EH (cell line): ENCODE measurements at places on chromosomes 7 and 10.

GRCh38 chr10:129968853-129969183, 4.7 kb upstream of the EBF3 start:
- peak; percentile 15 for DNase-seq

DNA sequence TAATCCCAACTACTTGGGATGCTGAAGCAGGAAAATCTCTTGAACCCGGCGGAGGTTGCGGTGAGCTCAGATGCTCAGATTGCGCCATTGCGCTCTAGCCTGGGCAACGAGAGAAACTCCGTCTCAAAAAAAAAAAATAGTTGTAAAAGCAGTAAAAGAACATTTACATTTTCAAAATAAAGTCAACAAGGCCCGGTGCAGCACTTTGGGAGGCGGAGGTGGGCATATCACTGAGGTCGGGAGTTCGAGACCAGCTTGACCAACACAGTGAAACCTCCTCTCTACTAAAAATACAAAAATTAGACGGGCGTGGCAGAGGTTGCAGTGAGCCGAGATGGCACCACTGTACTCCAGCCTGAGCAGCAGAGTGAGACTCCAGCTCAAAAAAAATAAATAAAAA, 4.0 kb downstream of the CCAR1 start:
- no peak for DNase-seq

- peak; percentile 9 for DNase-seq
Measured at GRCh38 chr10:19816411-19817230, at the start of gene PLXDC2. Gene PLXDC2, plus strand, starts transcription at chr10:19816432.

DNA sequence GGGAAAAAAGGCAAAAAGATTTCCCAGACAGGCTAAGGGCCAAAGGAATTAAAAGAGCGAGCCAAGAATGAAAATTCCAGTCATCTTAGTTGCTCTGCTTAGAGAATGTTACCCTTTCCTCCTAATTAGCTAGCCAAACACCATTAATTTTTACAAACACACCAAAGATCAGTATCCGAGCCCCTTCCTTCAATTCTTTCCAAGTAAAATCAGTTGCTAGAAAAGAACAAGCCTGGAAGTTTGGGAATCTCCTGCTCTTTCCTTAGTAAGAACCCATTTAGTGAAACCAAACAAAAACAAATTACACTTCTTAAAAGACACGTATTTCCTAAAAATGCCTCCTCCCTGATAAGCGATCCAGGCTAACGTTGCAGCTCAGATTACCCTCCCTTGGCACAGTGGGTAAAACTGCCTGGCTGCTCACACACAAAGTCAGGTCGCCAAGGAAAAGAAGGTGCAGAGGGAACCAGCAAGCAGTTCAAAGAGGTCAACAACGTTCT, 57.1 kb upstream of the ABLIM1 start:
- peak; percentile 86 for DNase-seq

GRCh38 chr10:49319206-49319605, 20.2 kb downstream of the C10orf71 start:
- DNase-seq, result no peak

DNA sequence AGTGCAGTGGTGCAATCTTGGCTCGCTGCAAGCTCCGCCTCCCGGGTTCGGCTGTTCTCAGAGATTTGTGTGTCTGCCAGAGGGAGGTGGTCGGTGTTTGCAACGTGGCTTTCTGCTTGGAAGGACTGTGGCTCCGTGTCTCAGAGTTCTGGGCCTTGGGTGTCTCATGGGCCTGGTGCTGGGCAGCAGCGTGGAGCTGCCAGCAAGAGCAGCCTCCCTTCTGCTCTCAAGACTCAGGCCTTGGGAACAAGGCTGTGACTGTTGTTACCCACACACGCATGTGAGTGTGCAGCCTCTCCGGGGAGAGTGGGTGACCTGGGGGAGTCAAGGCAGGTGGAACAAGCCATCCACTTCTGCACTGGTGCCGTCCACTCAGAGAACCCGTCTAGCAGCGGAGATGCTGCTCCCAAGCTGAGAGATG, 52.0 kb downstream of the VIPR2 start:
- DNase-seq, result no peak

GRCh38 chr7:140914083-140914482, 10.6 kb downstream of the BRAF start:
- peak; percentile 7 for DNase-seq

- DNase-seq, result no peak
Measured at GRCh38 chr7:142997456-142997989, 29.4 kb downstream of the OR9A2 start.

- no peak for DNase-seq
Measured at GRCh38 chr10:44968500-44969400, 9.1 kb downstream of the RASSF4 start.

DNA sequence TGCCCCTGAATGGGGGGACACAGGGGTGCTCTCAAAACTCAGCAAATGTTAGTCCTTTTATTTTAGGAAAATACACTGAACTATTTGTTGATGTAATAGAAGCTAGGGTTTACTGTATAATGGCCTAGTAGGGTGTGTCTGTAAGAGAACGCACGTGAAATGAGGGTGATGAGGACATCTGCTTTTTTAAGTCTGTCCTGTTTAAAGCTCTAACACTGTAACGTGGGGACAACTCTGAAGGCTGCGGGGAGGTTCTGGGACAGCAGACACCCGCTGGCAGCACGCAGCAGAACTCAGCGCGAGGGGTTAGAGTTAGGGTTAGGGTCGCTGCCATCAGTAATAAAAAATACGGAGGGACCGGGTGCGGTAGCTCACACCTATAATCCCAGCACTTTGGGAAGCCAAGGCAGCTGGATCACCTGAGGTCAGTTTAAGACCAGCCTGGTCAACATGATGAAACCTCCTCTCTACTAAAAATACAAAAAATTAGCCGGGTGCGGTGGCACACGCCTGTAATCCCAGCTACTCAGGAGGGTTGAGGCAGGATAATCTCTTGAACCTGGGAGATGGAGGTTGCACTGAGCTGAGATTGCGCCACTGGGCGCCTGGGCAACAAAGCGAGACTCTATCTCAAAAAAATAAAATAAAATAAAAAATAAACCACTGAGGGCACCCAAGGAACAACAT, 98.0 kb downstream of the CTBP2 start:
- no peak for DNase-seq

DNA sequence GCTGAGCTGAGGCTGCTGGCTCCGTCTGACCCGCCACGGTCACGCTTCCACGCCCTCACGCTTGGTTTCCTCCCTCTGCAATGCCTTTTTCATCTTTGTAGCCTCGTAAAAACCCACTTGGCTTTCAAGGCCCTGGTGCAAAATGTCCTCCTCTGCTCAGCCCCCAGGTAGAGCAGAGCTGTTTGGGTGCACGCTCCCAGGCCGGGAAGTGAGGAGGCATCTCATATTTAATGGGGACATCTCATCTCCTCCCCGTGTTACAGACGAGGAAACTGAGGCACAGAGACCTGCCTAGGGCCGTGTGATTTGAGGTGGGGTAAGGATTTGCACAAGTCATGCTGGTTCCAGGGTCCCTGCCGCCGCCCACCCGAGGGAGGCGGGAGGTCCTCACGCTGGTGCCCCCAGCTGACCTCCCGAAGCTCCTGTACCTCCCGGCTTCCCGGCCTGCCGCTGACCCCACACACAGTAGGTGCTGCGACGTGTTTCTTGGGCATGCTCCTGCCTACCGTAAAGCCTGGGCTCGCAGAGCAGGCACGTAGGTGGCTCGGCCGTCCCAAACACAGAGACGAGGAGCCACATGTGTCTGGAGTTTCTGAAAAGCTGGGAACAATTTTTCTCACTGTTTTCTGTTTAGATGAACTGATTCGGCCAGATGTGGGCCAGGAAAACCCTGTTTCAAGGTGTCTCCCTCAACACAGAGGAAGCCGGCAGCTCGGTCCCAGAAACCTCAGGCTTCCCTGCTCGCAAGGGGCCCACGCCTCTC, 11.5 kb downstream of the FOXL3 start:
- DNase-seq, result no peak

GRCh38 chr10:38174336-38174735, 80.2 kb downstream of the ZNF37A start:
- DNase-seq, result no peak

DNA sequence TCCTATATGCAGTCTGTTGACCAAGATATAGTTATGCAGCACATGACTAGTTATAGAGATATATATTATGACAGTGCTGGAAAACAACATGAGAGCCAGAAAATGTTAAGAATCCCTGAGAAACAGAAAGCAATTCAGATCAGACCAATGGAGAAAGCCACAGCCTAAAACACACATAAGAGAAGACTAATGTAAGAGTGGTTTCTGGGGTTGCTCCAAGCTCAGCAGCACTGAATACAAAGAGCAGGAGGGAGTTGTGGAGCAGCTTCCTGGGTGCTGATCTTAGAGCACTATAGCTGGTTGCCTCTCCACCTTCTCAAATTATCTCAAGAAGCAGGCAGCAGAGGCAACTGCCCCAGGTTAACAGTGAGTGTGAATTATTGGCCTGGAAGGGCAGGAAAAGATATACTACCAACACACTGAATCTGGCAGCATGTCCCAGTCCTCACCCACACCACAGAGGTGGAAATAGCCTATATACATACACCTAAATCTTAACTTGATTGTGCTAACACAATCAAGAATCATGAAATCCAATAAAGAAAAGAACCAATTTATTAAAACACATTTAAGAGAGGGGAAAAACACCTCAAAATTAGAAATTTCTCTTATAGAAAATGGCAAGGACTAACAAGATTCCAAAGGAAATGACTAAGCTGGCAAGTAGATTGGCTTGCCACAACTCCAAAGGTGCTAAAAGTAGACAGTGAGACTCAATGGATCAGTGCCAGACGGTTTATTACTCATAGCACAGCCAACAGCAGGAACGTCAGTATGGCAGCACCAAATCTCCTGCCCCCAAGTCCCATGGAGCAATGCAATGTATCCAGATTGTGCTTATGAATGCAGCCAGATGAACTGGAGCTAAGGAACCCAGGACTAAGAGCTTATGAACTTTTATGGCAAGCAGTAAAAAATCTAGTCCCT, 5.1 kb downstream of the PTTG1IP2 start:
- DNase-seq, result peak; percentile 85

DNA sequence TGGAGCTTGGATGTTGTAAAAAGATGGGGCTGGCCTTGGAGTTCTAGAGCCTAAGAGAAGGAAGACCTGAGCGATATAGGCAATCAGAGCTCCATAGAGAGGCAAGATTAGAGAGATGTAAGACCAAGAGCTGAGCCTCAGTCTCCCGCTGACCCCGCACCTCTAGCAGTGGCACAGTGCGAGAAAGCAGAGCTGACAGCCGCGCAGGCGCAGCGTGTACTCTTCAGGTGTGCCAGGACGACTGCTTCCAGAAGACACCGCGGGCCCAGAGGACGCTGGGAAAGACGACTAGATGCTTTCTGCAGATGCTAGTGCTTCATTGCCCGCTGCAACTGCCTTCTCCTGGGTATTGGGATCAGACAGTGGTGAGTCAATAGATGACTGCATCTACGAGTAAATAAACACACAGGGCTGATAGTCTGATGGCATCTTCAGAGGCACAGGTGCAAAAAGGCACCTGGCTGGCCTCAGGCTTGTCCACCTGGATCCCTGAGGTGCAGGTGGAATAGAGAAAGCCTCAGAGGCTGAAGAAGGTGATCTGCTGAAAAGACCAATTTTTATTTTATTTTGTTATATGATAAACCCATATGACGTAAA, 38.1 kb upstream of the CCDC6 start:
- DNase-seq, result no peak

DNA sequence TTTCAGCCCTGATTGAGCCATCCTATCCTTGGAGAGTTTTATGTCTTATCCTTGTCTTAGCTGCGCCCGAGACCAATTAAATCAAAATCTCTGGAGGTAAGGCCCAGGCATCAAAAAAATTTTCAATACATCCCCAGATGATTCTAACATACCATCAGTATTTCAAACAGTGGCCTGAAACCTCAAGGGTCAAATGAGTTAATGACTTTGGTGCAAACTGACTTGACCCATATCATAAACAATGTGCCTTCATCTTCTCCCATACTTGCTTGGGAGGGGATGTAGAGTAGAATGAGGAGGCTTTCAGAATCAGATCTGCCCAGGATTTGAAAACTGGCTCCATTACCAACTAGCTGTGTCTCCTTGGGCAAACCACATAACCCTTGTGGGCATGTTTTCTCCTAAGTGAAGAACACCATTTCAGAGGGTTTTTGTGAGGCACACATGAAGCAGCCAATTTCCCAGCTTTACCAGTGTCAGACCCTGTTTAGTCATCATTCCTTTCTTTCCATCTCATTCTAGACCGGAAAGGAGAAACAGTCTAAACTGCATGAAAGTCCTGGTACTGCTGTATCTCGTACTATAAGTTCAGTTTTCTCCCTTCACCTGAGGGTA, 35.7 kb upstream of the ATXN7L1 start:
- peak; percentile 56 for DNase-seq

DNA sequence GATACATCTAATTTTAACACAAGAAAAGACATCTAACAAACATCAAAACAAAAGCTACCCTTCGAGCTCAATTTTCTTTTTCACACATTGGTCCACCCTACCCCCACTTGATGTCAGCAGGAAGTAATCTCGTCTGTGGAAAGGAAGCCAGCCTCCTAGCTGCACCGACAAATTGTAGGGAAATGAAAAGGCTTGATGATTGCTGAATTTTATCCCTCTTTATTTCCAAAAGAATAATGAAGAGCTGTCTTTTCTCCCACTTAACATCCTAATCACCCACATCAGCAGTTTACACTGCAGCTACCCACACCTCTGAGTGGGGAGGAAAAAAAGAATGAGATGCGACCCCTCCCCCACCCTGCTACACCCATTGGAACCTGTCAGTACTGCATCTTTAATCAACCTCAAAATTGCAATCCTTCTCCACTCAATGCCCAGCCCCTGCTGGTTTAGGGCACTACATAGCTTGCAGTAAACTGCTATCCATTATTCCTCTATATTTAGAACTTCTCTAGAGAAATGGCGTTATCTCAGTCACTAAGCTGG, 10.6 kb upstream of the CPVL start:
- DNase-seq, result no peak

- DNase-seq, result no peak
Measured at GRCh38 chr10:78532480-78533042, 498.9 kb downstream of the RPS24 start.

GRCh38 chr10:107013258-107014006, 151.1 kb downstream of the SORCS1 start:
- DNase-seq, result no peak

- DNase-seq, result peak; percentile 31
Measured at GRCh38 chr7:104267701-104268368, 60.0 kb upstream of the ORC5 start.

DNA sequence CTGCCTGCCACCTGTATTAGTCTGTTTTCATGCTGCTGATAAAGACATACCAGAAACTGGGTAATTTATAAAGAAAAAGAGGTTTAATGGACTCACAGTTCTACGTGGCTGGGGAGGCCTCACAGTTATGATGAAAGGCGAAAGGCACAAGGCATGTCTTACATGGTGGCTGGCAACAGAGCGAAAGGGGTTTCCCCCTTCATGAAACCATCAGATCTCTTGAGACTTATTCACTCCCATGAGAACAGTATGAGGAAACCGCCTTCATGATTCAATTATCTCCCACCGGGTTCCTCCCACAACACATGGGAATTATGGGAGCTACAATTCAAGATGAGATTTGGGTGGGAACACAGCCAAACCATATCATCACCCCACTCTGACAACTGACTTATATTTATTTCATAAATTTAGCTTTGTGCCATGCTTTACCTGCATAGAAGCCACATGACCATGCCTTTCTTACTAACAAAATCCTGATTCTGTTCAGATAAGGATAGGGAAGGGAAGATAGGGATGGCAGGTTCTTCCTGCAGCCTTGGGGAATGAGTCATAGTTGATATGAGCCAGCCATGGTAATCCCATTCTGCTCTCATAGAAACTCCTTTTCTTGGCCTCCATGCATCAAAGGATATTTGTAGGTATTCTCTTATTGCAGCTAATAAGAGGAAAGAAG, 191.3 kb upstream of the AGK start:
- DNase-seq, result no peak
